Transverse colon (tissue), 4 donors: ENCODE measurements at places on chromosomes 11 and 22. TPM values are rescaled to one million over a fixed set of nuclear protein-coding genes. Genes with fewer than 3 reads are reported as not detected.

DNA sequence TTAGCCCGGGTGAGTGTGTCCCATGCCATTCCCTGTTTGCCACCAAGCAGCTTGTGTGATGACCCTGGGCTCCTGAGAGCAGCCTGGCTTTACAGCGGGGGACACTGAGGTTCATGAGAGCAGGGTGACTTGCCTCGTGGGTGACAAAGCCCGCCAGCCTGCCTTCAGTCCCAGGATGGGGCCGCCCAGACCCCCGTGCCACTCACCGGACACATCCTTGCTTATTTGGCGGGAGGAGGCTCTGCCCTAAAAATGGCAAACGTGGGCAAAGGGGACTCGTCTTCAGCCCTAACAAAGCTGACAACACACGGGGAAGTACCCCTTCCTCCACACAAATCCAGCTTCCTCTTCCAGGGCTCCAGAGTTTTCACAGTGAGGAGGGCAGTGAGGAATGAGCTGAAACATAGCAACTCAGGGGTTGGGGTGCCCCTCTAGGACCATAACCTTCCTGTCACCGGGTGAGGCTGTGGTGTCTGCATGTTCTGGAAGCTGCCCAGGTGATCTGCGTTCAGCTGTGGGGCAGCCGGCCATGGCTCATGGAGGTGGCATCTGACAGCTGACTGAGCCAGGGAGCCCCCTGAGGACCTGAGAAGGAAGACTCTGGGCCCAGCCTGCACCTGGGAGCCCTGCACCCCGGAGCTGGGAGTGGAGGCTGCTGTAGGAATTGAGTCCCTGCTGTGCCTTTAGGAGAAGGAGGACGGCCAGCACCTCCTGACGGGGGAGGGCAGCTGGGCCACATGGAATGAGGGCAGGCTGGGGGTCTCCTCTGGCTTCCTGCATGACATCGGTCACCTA, 16.7 kb downstream of the RIBC2 start:
- DNase-seq = no peak

DNA sequence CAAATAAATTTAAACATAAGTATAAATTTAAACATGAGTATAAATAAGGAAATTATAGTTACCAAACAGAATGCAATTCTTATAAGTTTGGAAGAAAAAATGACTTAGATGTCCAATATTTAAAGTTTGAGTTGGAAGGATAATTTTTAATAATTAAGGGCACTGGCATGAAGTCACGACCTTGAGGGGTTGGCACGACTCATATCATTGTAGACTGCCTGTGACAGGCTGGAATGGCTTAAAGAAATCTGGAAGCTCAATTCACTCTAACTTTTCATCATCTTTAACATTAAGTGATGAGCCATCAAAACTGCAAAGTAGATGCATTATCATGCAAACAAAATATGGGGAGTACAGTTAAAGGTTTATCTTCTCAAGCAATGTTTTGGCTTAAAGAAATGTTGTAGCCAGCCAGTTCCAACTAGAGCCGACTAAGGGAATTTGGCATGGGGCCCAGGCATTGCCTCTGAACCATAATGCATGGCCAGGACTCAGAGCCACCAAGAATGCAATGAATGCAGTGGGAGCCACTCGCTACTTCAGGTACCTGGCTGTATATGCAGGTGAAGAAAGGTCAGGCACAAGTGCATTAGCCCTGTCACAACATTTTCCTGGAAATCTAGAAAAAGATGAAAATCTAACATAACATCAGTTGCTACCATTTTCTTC, 33.4 kb downstream of the PGR start:
- DNase-seq = no peak

DNA sequence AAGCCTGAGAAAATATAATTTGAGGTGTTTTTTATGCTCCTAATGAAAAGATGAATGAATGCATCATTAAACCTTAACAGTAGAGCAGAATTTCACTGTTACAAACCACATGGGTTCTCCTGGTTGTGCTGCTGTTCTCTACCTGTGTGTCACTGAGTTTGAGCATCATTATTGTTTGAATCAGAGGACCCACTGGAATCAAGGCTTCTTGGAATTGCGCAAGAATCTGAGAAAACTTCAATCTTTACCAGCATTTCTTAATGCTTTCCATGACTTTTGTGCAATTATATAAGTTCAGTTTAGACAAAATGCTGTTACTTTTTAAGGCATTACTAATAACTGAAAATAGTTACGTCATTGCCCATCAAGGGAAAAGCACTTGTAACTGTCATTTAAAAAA, 18.8 kb upstream of the RBX1 start:
- DNase-seq = no peak

- DNase-seq = no peak
Measured at GRCh38 chr22:43829904-43830851, 18.1 kb upstream of the EFCAB6 start.

DNA sequence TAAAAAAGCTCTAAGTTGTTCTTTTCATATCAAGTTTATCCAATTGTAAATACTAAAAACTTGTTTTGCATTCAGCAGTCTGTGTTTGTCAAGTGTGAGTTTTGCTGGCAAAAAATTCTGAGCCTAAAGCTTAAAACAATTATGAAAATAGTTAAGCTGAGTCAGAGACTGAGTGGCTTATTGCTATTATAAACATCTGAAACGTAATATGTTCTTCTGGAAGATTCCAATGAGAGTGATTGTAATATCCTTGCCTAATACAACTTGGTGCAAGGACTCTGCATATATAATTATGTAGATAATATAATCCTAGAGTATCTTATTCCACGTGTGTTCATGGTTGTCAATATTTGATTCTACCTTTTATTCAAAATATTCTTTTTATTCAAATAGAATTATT, 14.1 kb upstream of the NUP50 start:
- no peak for DNase-seq

GRCh38 chr11:63543711-63544110, 7.1 kb downstream of the PLAAT4 start:
- DNase-seq = no peak

DNA sequence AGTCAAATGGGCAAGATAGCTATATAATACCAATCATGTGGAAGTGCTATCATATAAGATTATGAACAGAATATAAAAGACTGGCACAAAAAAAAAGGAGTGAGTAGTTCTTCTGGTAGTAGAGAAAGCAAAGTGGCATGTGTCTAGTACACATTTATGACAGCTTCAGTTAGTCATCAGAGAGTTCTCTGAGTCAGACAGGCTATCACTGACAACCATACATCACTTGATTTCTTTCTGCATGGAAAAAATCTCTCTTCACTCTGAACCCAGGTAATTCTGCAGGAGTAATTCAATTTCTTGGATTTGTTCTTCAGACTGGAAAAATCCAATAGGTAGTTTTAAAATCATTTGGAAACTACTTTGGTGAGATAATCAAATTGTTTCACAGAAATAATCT, 286.8 kb upstream of the ANO3 start:
- no peak for DNase-seq

GRCh38 chr11:96033095-96033494, 109.2 kb upstream of the MTMR2 start:
- no peak for DNase-seq

GRCh38 chr22:39488563-39489083, 13.5 kb upstream of the MIEF1 start:
- DNase-seq = no peak

DNA sequence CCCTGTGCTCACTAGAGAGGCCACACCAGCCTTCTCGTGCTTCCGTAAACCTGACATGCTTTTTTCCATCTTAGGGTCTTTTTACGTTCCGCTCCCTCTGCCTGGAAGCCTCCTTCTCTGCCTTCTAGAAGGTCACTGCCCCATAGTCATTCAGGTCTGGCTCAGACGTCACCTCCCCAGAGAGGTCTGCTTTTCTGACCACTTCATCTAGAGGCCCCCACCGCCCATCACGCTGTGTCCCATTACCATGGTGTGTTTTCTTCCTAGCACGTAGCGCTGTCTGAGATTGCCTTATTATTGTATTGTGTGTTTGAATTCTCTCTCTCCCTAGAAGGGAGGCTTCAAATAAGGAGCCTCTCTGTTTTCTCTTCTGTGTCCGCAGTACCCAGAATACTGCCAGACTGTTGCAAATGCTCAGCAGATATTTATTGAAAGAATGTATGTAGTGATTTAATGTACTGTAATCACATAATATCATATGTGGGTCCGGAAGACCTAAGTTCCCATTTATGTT, 10.0 kb downstream of the TAB1 start:
- no peak for DNase-seq

- DNase-seq = no peak
Measured at GRCh38 chr22:41563051-41563711, 2.4 kb downstream of the CSDC2 start.

GRCh38 chr11:120759046-120759445, 247.5 kb downstream of the GRIK4 start:
- no peak for DNase-seq

MEI1 gene
- total RNA-seq = 20.5 TPM

C11orf42 gene
- total RNA-seq = not detected
